ENCODE measurements at places on chromosomes 16 and 17.

GRCh38 chr17:62109378-62109902 lies 44.4 kb upstream of the MED13 start:
- no peak for DNase-seq

GRCh38 chr17:48198950-48199541 lies 91.5 kb downstream of the SNX11 start:
- DNase-seq: no peak

DNA sequence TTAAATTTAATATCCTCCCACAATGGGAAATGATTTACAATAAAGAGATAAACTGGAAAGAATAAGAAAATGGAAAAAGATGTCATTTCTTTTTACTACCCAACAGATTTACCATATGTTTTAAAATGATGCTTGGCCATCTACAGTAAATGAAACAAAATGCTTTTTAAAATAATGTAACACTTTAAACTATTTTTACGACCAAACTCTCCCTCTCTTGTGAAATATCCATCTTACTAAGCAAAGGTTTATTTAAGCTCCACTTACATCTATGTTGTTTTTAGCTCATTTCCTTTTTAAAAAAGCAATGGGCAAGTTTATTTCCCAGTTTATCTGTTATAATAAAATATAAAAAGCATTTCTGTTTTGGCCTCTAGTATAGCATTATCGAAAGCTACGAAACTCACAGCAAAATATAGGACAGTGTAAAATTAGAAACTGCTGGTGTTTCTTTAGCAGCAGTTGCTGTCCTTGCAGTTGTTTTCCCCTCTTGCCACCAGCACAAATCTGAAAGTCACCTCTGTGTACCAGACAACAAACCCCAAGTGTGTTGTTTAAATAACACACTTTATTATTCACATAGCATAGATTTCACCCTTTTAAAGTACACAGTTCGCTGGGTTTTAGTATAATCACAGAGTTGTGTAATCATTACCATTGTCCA lies 195.1 kb downstream of the CDRT15L2 start:
- DNase-seq: no peak

- no peak for DNase-seq
These were observed 14.9 kb downstream of the CNTNAP1 start for GRCh38 chr17:42697108-42697811.

DNA sequence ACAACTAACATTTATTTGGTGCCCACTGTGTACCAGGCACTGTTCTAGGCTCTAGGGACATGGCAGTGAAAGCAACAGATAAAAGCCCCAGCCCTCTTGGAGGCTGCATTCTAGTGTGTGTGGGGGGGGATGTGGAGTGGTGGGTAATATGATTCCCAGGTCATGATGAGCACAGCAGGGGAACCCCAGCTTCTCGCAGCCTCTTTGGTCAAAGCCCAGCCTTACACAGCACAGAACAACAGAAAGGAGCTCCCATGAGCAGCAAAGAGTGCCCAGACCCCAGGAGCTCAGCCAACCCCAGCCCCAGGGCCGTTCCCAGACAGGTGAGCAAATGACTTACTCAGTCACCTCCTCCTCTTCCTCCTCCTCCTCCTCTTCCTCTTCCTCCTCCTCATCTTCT lies 21.9 kb downstream of the CNGB1 start:
- no peak for DNase-seq
